ENCODE measurements at places on chromosomes 6 and 20.

DNA sequence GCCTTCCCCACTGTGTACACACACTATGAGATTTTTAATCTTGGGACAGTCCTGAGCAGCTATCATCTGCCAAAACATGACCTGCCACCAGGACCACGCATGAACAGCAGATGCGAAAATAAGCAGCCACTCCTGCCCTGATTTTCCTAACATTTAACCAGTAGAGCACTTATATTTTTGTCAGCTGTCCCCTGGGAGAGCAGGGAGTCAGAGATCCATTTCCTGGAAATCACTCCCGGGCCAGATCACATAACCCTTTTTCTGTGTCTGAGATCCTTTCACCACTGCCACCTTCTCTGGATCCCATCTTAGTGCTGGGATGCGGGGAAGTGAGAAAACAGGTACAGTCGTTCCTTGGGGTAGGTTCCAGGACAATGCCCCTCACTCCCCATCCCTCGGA lies 5.7 kb downstream of the SDCBP2 start:
- DNase-seq: no peak

DNA sequence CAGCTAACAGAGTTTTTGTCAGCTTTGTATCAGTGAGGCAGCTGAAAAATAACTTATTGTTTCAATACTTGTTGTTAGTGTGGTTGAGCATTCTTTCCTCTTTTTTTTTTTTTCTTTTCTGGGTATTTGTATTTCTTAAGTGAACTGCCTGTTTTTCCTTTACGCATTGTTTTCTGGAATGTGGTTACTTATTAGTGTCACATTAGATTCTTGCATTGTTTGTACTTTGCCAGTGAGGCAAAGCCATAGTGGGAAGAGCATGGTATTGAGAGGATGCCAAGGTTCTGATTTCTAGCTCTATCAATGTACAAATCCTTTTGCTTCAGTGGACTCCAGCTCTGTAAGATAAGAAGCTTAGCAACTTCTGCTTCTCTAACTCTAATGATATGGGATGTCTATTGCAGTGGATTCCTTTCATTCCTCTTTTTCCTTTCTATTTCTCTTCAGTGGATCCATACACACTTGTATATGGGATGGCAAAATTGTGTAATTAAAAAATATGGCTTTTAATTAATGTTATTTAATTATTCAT lies 3.9 kb downstream of the CDKAL1 start:
- no peak for DNase-seq

DNA sequence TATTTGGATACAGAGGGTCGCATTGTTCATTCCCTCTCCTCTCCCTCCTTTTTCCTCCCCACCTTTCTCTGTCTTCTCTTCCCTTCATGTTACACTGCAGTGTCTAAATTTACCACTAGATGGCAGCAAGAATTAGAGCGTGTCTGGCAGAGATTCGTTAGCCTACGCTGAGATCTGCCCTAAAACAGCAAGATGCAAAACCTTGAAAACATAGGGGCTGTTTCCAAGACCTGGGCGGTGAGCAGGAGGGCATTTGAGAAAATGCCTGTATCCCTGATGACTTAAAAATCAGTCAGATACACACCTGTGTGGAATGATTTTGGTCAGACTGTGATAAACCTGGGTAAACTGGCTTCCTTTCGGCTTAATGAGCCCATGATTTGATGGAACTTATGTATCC lies 101.5 kb upstream of the ISM1 start:
- peak; percentile 51 for DNase-seq

DNA sequence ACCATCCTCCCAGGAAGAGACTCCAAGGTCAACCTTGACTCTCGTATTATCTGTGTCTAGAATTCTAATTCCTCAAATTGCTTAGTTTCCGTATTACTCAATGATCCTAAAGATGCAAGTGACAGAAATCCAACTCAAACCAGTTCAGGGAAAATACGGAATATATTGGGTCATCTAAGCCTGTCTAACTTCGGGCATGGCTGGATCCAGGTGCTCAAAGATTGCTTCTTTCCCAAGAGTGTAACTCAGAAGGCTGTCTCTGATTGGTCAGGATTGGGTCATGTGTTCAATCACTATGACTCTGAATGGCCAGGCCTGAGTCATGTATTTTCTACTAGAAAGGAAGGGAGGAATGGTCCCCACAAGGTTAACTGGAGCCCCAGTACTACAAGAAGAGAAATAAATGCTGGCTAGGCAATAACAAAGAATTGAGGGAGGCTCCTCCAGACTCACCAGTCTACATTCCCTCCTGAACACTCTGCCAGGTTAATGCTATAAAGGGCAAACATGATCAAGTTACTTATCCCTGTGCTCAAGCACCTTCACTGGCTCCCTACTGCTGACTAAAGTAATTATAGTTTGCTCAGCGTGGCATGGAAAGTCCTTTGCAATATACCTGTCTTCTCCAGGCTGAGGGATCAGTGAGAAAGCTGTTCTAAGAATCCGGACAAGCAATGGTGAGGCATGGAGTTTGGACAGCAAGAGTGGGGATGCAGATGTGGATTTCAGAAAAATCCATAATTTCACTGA lies 15.4 kb upstream of the PREX1 start:
- DNase-seq: no peak

GRCh38 chr6:39558591-39559190 lies 166.5 kb downstream of the KIF6 start:
- no peak for DNase-seq

DNA sequence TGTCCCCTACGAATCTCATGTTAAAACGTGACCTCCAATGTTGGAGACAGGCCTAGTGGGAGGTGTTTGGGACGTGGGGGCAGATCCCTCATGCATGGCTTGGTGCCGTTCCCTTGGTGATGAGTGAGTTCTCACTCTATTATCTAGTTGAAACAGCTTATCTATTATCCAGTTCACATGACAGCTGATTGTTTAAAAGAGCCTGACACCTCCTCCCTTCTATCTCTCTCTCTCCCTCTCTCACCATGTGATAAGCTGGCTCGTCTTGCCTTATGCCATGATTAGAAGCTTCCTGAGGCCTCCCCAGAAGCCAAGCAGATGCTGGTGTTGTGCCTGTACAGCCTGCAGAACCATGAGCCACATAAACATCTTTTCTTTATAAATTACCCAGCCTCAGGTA lies 32.9 kb upstream of the RIPK1 start:
- DNase-seq: no peak

DNA sequence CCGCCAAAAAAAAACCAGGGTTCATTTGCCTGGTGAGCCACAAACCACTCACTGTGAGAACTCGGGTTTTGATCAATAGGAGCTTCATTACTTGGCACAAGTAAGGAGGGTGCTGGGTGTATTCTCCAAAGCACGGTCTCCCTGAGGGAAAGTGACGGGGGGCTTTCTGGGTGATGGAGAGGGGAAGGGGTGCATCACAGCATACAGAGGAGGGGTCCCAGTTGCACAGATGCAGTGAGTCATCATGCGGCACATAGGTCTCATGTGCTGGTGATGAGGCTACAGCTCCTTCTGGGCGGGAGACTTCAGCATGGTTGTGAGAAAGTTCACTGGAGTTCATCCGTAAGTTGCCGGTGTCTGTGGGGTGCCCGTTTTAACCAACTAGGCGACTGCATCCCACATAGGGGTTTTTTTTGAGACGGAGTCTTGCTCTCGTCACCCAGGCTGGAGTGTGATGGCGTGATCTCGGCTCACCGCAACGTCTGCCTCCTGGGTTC lies 36.2 kb downstream of the SUN5 start:
- DNase-seq: peak; percentile 59

- no peak for DNase-seq
These were observed 309.5 kb downstream of the TAF4 start for GRCh38 chr20:61755971-61756845.

DNA sequence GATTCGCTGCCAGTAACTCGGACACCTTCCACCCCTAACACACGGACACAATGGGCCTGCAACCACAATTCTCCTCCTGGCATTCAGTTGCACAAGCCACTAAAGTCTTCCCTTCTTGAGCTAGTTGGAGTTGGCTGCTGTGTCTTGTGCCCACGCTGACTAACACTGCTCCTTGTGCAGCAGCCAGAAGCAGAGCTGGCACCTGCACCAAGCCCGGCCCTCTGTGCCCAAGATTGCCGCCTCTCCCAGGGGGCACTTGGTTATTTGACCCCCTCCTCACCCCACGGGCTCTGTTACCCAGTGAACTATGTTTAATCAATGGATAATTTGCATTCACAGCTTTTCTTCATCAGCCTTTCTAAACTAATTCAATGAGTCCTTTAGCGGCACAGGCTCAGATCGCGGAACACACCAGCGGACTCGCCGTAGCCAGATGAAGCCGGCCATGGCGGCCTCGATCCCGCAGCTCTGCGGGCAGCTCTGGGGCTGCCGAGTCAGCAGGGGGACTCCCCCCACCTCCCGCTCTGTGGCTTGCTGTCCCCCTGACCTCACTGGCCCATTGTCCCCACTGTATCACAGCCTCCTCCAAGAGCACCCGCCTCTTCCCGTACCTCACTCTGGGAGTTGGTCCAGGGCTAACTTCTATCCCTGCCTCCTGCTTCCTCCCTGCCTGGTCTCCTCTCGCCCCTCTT lies 94.8 kb upstream of the AFDN start:
- DNase-seq: no peak

GRCh38 chr6:47004463-47004862 lies 37.7 kb downstream of the ADGRF1 start:
- DNase-seq: no peak

DNA sequence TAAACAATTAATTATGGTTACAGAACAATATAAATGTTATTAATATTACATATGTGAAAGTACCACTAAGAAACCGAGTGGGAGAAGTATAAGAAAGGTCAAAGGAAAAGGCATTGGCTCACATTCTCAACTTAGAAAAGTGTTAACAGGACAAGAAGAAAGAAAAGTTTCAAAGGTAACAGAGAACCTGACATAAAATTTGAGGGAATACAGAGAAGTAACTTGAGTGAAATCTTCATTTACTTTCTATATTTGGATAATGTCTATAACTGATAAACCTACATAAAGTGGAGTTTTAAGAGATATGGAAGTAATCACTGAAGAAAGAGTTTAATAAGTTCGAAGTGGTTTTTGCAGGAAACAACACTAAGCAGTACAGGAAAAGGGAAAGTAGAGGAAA lies 30.1 kb downstream of the REPS1 start:
- DNase-seq: no peak

DNA sequence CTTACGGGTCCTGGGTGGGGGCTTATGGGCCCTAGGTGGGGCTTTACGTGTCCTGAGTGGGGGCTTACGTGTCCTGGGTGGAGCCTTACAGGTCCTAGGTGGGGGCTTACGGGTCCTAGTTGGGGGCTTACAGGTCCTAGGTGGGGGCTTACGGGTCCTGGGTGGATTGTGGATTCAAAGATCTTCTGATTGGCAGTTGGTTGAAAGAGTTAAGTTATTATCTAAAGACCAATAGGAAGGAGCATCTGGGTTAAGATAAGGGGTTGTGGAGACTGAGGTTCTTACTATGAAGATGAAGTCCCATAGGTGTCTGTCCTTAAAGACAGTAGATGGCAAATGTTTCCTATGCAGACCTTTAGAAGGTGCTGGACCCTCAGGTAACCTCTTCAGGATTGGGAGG lies 8.4 kb upstream of the BIRC7 start:
- no peak for DNase-seq

- no peak for DNase-seq
These were observed 60.2 kb downstream of the PYGB start for GRCh38 chr20:25308083-25308491.

DNA sequence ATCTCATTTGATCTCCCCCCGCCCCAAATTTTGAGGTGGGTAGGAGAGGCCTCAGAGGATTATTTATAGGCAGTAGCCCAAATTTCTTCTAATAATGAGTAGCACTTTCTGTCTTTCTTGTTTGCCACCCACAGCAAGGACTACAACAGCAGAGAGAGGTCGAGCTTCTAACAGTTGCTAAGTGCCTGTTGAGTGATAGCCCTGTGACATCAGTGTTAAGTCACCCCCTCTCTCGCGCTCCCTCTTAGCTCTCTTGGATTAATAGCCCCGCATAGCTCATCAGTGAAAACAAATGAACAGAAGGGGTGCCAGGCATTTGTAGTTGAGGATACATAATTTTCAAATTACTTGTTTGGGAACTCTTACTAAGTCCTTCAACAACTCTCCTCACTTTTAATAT lies 3.5 kb downstream of the ANKRD60 start:
- DNase-seq: no peak

GRCh38 chr6:42963855-42964605 lies 3.5 kb downstream of the GNMT start:
- DNase-seq: peak; percentile 22

GRCh38 chr6:24157886-24158285 lies 31.9 kb downstream of the NRSN1 start:
- no peak for DNase-seq

GRCh38 chr6:73418081-73418741 lies 23.6 kb downstream of the DDX43 start:
- DNase-seq: no peak

GRCh38 chr6:80316686-80317231 lies 210.3 kb downstream of the BCKDHB start:
- no peak for DNase-seq

DNA sequence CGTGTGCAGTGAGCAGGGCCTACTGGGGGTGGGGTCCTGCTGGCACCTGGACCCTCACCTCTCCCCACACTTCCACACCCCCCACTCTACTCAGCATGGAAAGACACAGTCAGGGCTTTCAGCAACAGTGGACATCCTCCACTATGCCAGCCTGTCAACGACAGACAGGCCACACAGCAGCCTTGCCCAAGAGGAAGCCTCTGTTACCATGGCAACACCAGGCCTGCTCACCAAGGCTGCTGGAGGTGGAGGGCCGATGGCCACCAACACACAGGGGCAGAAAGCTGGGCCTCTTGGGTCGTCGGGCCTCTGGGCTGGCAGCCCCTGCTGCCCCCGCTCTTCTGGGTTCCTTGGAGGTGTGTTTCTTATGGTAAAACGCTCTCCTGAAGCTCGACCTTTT lies 13.6 kb downstream of the BNIP5 start:
- DNase-seq: no peak

GRCh38 chr6:44452725-44453124 lies 65.2 kb downstream of the CDC5L start:
- DNase-seq: no peak

- no peak for DNase-seq
These were observed 20.2 kb downstream of the VPS52 start for GRCh38 chr6:33251395-33252012.

GRCh38 chr6:134035823-134036296 lies 16.6 kb downstream of the SLC2A12 start:
- no peak for DNase-seq

GRCh38 chr6:96196633-96197032 lies 180.9 kb downstream of the FUT9 start:
- no peak for DNase-seq

GRCh38 chr6:113048741-113049140 lies 701.6 kb downstream of the RFPL4B start:
- no peak for DNase-seq

- DNase-seq: no peak
These were observed 37.2 kb downstream of the SEL1L2 start for GRCh38 chr20:13953227-13953626.
